ENCODE measurements at places on chromosomes 5 and 9.

GRCh38 chr9:121261755-121262154 is 6.2 kb upstream of the GSN start:
- DNase-seq = no peak

DNA sequence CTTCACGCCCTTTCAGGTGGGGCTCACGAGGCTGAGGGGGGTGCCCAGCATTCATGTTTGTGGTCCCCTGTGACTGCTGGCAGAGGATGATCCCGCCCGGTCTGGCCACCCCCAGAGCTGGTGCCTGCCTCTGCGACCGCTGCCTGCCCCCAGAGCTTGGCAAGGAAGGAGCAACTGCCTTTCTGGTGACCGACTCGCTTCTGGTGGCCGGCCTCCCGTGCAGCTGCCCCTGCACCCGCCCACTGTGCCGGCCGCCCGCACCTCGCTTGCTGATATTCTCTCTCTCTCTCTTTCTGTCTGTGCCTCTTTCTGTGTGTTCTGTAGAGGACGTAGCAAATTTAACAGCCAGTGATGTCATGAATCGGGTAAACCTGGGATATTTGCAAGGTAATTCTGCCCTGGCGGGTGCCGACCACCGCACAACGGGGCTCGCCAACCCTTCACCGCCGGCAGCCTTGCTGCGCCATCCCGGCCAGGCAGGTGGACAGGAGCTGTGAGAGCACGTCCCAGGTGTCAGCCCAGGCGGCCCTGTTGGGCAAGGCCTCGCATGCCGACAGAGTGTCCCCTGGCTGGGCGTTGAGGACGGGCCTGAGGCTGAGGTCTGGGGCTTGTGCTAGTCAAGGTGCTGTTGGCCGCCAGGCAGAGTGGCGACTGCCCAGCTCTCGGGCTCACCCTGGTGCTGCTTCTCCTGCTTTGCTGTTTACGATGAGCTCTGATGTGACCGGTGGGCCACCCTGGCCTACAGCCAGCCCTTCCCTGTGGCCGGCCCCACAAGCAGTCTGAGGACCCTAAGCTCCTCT is 86.0 kb downstream of the KCNT1 start:
- no peak for DNase-seq

DNA sequence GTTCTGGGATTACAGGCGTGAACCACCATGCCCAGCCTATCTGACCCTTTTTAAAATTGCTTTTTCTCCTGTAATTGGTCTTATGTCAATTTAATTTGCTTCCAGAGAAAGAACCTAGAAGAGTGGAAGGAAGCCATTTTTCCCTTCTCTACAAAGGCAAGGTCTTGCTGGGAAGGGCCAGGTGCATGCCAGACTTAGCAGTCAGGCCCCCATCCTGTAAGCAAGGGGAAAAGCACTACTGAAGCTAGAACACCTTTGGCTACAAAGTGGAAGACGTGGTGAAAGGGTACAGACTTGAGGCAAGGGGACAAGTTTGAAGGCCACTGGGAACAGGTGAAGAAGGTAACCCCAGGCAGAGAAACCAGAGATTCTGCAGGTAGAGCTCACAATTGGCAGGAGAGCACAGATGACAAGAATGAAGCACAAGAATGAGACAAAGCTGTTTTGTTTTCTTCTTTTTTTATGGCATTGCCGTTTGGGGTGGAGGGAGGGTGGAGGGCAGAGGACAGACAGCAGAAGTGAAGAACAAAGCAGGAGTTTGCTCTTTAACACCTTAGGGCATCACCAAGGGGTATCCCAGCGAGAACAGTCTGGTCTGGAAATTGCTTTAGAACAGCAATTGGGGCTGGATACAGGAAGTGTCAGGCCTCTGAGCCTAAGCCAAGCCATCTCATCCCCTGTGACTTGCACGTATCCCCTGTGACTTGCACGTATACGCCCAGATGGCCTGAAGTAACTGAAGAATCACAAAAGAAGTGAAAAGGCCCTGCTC is 72.9 kb downstream of the SERINC5 start:
- no peak for DNase-seq

GRCh38 chr9:75487856-75488718 is 399.8 kb downstream of the OSTF1 start:
- DNase-seq = no peak

DNA sequence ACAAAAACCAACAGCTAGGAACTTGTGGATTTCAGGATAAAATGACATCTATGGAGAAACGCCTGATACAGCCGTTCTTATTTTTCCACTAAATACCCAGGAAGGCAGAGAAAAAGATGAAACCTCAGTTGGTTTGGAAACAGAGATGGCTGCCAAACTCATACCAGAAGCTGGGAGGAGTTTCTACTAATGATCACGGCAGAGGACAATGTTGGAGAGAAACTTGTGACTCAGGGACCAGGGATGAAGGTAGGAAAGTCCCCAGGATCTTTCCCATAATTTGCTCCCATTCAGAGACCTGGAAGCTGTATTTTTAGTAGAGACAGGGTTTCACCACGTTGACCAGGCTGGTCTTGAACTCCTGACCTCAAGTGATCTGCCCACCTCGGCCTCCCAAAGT is 187.1 kb upstream of the IER5L start:
- DNase-seq = no peak

DNA sequence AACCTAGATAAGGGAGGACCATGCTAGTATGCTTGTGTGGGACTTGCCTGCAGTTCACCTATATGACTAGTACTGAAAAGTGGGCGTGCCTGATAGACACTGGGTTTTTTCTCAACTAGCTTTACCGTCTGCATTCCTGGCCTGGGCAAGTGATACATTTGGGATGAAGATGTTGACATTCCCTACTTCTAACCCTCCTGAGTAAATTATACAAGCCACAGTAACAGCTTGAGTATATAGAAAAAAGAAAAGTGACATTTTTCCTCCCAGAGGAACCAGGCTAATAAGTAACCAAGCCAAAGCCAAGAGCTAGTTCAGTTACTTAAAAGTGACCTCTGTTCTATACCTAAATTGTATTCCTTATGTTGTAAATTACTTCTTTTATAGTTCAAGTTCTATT is 153.8 kb upstream of the CYLC2 start:
- no peak for DNase-seq

GRCh38 chr9:120291050-120291449 is 288.9 kb downstream of the CDK5RAP2 start:
- DNase-seq = no peak
